NCI-H524 (cell line): ENCODE measurements at places on chromosomes 7 and 10.

DNA sequence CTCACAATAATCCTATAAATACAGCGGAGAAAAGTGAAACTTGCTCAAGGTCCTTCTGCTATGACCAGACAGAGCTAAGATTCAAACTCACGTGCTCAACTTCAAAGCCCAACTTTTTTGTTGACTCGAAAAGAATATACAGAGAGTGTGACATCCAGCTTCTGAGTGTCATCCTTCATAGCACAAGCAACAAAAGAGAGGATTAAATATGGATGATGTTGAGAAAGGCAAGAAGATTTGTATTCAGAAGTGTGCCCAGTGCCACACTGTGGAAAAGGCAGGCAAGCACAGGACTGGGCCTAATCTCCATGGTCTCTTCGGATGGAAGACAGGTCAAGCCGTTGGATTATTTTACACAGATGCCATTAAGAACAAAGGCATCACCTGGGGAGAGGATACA is 2.1 kb upstream of the FAM3C start:
- DNase-seq: peak; percentile 19

DNA sequence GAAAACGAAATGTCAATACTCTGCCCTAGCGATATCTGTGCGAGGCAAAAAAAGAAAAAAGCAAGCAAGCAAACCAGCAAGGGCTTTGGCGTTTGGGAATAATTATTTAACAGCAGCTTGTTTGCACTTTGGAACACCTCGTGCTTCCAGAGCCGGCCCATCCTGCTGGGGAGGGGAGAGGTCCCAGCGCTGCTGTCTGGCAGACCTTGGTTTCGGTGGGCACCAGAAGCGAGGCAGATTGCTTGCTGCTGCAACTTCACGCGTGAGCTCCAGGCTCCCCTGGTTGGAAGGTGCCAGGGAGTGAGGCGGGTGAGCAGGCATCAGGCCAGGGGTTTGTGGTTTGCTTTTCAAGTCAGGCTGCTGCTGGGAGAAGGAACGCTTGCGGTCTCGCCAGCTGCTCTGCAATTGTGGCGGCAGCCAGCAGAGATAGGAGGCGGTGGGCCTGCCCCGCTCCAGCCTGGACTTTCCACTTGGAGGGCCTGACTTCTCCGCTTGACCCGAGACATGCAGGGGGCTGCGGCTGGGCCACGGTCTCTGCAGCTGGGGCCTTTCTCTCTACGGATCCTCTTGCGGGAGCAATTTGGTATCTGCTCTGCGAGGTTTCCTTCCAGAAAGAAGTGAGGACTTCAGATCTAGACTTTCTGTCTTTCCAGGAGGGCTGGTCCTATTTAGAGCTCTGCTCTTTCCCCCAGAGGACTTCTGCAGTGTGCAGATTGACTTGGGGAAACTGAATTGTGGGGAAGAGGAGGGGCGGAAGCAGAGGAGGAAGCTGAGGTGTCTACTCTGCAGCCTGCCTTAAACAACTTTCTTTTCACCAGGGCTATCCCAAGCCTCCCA is 131.4 kb downstream of the PRPF18 start:
- no peak for DNase-seq

- DNase-seq: peak; percentile 11
Measured at GRCh38 chr7:92634924-92635519, 44.8 kb upstream of the FAM133B start.

DNA sequence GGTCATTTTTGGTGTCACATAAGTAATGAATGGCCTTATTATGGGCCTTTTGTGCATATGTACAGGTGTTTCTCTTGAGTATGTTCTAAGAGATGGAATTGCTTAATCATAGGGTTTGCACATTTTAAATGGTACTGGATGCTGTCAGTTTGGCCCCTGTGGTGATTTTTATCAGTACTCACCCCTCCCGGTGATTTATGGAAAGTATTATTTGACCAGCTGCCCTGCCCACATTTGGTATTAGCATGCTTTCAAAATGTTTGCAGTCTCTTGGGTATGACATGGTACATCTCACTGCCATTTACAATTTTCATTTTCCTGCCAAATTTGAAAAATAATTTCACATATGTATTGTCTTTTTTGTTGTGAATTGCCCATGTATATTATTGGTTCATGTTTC is 427.7 kb downstream of the LRMDA start:
- DNase-seq: no peak

DNA sequence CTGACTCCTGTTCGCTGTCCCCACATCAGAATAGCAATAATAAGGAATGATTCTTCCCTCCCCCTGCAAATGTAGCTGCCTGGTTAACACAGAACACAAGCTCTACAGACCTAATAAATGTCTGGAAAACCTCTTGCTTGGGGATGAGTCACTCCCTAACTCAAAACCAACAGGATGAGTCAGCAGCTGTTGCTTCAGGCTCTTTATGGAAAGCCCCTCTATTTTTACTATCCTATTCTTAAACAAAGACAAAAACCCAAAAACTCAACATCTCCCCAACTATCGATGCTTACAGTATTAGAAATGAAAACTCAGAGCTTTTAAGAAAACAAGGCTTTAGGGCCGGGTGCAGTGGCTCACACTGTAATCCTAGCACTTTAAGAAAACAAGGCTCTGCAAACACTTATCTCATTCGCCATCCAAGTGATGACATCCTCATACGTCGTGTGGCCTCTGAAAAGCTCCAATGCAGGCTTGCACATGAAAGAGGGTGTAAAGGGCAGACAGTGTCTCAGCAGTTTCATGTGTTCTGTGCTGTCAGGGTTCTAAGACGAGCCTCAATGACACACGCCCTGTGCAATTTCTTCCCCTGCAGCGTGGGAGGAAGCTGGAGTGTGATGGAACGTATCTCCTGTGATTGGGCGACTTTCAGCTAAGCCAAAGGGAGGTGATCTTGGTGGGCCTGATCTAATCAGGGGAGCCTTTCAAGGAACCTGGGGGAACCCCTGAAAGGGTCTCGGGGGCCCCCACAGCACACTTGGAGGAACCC is 70.1 kb downstream of the AMZ1 start:
- DNase-seq: no peak

DNA sequence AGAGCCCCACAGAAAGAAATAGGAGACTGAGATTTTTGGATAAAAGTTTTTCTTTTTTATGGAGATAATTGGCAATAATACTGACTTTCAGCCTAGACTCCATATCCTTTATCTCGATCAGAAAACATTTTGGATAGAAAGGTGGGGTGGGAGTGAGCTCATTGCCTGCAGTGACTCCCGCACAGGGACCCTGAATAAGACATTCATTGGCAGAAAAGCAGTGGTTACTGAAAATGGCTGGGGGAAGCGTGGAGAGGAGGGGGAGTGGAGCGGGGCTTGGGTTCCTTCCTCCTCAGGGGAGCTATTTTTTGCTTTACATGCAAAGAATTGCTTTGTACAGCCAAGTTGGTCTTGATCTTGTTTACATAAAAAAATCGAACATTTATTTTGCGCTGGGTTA is 90.4 kb upstream of the BMPER start:
- no peak for DNase-seq

DNA sequence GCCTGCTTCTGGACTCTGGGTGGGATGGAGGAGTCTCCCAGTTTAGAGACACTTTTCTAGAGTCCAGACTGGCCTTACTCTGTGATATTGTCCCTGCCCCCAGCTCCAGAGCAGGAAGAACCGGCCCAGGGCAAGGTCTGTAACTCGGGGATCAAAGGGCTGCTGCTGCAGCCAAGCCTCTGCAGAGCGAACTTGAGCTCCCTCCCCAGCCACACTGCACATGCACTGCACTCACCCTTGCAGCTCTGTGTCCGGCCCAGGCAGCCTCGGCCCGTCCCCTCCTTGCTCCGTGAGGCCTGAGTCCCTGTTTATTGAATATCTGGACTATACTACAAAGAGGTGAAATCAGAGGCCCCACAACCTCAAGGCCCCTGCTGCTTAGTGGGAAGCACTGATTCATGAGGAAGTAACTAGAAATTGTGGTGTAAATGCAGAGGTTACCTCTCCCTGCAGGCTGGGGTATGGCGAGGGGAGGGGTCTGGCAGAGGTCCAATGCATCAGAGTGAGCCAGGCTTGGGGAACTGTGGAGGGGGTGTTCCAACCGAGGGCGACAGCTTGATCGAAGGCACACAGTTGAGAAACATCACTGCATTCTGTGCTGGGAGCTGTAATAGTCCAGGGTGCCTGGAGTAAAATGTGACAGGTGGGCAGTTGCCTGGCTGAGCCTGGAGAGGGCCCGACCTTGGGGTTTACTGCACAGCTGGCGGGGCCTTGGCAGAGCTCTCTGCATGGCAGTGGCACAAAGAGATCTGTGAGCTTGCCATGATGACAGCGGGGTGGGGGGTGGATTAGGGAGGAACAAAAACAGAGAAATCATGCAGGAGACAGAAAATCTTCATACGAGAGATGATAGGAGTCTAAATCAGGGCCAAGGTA is 49.1 kb downstream of the AOC1 start:
- peak; percentile 96 for DNase-seq

DNA sequence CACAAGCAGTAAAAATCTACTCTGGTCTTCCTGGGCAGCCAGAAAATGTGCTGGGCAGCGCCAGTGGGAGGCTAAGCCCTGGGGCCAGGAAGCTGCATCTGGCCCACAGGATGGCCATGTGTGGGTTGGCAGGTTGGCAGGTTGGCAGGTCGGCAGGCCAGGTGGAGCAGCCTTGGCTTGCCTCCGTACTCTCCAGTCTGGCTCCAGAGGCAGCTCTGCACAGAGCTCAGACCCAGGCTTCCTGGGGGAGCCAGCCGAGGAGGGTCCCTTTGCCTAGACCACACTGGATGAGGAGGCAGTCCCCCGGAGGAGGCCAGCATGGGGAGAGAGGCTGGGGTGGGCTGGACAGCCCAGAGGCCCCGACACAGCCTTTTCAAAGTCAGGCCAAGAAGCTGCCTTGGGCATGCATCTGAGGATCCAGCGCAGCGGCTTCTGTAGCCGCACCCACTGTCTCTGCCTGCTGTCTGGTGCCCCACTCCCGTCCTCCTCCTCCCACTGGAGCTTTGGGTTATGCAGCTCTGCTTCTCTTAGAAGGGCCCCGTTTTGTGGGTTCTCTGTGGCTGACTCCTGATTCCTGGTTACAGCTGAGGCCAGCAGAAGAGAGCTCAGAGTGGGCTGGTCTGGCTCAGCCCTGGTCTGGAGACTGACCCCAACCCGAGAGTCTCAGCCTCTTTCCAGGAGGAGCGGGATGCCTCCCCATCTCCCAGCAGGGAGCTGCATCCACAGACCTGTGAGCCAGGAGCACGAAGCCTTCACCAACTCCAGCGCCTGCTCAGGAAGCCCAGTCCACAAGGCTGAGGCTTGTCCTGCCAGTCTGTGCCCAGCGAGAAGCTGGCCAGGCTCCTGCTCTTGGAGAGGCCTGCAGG is 44.6 kb downstream of the CFAP46 start:
- DNase-seq: no peak

DNA sequence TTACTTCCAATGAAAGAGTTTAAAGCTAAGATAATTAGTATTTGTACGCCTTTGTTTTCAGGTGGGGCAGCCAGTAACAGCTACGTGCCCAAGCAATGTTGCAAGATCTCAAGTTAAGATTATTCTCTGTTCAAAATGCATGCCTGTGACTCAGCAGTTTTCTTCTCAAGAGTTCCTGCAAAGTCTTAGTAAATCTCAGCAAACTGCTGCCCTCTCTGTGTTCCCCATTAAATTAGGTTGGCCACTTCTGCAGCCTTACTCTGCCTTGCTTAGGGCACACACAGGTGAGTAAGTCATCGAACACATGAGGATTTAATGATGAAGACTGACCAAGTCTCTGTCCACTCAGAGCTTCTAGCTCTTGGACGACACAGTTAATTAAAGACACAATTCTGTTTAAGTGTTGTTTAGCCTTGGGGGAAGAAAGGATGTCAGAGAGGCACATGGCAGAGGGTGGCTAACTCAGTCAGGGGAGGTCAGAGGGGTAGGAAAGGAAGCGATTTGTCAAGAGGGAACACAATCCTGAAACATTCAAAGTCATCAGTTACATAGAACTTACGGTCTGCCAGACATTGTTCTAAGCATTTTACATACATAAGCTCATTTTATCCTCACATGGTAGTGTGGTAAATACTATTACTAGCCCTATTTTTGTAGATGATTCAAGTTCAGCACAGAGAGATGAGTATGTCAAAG is 20.2 kb upstream of the SLC35G1 start:
- DNase-seq: no peak

DNA sequence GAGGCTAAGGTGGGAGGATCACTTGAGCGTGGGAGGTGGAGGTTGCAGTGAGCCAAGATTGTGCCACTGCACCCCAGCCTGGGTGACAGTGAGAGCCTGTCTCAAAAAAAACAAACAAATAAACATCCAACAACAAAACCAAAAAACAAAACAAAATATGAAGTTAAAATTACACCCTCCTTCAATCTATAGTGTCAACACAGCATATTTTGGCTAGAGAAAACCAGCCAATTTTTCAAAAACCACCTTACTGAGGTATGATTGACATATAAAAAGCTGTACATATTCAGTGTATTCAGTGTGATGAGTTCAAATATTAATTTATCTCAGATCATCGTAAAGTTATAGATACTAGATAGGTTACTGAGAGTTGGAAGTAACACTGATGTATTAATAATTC is 102.4 kb downstream of the ICA1 start:
- DNase-seq: no peak

DNA sequence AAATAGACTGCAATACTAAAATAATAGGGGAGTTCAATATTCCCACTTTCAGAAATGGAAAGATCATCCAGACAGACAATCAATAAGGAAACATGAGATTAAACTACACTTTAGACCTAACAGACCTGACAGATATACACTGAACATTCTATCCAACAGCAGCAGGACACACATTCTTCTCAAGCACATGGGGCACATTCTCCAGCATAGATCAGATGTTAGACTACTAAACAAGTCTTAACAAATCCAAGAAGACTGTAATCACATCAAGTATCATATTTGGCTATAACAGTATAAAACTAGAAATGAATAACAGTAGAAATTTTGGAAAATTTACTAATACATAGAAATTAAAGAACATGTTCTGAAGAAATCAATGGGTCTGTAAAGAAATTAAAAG is 458.9 kb upstream of the ANKRD30A start:
- no peak for DNase-seq

- DNase-seq: no peak
Measured at GRCh38 chr10:109393425-109393824, 529.9 kb downstream of the XPNPEP1 start.

DNA sequence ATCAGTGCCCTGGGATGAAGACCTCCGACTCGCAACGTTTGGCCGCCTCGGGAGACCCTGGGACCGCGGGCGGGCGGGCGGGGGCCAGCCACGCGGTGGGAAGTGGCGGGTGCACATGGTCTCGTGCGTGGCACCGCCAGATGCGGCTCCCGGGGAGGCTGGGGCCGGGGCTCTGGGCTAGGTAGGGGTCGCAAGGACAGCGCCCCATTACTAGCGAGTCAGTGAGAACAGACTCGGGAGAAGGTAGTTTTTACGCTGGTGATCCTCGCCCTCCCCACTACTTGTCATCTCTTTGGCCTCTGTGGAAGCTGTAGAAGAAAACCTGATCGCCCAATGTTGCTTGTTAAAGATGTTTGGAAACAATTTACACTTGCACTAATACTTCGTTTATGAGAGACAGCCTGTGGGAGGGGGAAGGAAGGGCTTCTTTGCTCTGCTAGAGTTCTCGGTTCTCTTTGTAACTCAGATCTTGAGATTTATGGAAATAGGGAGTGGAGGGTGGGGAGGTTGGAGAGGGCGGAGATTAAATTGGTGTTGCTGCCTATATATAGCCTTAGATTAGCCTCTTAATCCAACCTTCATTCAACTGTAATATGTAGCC is 591 bp downstream of the BZW2 start:
- no peak for DNase-seq

- no peak for DNase-seq
Measured at GRCh38 chr7:25658375-25658774, 430.1 kb upstream of the NPVF start.

- DNase-seq: no peak
Measured at GRCh38 chr10:24697080-24697479, 26.6 kb downstream of the ARHGAP21 start.
